Osteoblast (primary cell): ENCODE measurements at places on chromosomes 7 and 10. TPM values are rescaled to one million over a fixed set of nuclear protein-coding genes. Genes with fewer than 3 reads are reported as not detected.
A peak's percentile ranks its signal among the peaks of the same experiment; 100 is the strongest.

DNA sequence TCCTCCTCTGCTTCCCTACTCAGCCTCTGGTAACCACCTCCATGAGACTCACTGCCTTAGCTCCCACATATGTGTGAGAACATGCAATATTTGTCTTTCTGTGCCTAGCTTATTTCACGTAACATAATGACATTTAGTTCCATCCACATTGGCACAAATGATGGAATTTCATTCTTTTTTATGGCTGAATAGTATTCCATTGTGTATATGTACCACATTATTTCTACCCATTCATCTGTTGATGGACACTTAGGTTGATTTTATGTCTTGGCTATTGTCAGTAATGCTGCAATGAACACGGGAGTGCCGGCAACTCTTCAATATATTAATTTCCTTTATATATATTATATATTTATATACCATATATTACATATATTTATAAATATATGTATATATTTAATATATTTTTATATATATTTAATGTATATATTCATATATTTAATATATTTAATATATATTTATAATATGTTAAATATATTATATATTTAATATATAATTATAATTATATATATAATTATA, 1046.9 kb downstream of the DNAJB9 start:
- no peak for DNase-seq

DNA sequence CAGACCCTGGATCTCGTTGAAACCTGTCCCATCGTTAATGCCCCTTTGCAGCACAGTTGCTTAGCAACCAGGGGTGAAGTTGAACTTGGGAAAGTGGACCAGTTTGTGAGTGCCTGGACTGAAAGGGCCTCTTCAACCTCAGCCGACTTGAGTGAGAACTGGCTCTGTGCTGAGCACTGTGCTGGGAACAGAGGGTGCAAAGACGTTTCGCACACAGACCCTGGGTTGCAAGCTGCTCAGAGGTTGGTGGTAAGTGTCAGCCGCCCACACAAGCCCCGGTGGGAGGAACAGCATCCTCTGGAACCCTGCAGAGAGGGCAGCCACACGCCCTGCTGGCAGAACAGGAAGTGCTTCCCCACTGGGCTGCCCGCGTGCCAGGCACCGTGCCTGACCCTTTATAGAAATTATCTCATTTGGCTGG, 89.2 kb downstream of the CARD11 start:
- DNase-seq = peak; percentile 53

- peak; percentile 1 for DNase-seq
Observed at GRCh38 chr10:19250546-19250945, 201.9 kb downstream of the MALRD1 start.

- no peak for DNase-seq
Observed at GRCh38 chr10:89037096-89037495, 46.5 kb downstream of the FAS start.

- DNase-seq = no peak
Observed at GRCh38 chr10:14875941-14876340, 2.7 kb upstream of the SUV39H2 start.

- DNase-seq = peak; percentile 88
Observed at GRCh38 chr7:141785706-141786552, 4.1 kb upstream of the TAS2R5 start.

- no peak for DNase-seq
Observed at GRCh38 chr10:92811986-92812385, 36.3 kb upstream of the EXOC6 start.

PCDH15 gene
- not detected in 2 replicates for total RNA-seq

CYP2C19 gene
- total RNA-seq = not detected in 2 replicates

GRCh38 chr10:1212571-1213141, 156.5 kb downstream of the WDR37 start:
- DNase-seq = peak; percentile 11

DNA sequence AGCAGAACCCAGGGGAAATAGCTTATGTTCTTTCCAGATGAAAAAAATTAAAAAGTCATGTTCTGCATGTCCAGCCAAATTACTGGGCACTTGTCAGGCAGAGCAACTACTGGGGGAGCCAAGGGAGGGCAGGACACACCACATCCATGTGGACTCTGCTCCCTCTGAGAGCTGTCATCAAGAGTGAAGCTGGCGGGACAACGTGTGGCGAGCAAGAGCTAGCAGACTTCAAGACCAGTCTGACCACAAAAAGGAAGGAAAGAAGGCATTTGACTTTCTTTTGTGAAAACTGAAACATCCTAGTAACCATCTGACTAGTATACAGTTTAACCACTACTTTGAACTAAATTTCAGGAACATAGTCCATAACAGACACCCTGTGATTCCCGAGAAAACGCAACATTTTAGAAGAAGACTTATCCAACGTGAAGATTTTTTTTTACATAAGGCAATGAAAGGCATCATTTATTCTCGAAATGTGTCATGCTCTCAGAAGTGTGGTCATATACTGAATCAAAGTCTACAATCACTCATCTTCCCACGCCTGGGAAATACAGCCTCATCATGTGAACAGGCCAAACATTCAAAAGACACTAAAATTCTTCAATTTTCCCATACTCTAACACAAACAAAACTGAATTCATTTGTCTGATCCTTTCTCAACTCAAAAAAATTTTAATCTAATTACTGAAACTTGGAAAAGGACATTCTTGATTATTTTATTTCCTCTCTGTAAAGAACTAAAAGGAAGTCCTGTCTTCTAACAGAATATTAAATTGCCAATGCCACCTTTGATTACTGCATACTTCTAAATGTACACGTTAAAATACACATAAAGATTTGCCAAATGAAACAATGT, 15.5 kb downstream of the CYTH3 start:
- peak; percentile 57 for DNase-seq

DNA sequence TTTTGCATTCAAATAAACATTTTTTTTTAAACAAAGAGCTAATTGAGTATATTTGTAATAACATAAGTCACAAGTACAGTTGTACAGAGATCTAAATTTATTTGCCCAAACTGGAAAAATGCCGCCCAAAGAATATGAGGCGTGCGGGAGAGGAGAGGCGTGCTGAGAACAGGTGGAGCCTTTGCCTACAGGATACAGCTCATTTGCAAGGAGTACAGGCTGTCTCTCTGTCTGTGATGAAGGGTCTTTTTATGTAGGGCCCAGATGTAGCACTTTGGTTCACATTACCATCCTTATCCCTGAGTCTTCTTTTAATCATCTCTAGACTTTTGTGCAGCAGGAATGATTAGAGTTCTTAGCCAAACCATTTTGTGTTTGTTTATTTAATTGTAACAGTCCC, 58.2 kb downstream of the POU6F2 start:
- no peak for DNase-seq

- no peak for DNase-seq
Observed at GRCh38 chr7:106127984-106128780, 16.1 kb upstream of the SYPL1 start.
